ENCODE measurements at places on chromosomes 3 and 15. TPM values are rescaled to one million over a fixed set of nuclear protein-coding genes. Genes with fewer than 3 reads are reported as not detected.

DNA sequence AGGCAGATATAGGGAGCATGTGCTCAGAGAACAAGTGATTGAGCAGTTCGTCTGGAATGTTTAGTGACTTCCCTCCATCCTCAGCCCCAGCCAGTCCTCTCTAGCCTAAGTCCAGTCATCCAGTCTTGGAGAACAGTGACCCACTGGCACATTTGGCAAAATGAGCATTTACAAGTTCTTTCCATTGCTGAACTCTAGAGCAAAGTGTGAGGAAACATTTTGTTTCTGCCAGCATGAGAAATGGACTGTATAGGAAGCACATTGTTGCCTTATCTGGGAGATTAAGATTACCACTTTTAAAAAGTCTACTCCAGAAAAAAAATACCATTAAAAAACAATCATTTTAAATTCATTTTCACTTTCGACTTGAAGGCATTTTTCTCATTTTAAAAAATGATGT is 353.6 kb downstream of the SHQ1 start:
- no peak for DNase-seq
- no peak overlapping the region for H3K27ac ChIP-seq
- no peaks in the 10 kb centered on the region for H3K36me3 ChIP-seq
- H3K4me3 ChIP-seq = no peak overlapping the region

DNA sequence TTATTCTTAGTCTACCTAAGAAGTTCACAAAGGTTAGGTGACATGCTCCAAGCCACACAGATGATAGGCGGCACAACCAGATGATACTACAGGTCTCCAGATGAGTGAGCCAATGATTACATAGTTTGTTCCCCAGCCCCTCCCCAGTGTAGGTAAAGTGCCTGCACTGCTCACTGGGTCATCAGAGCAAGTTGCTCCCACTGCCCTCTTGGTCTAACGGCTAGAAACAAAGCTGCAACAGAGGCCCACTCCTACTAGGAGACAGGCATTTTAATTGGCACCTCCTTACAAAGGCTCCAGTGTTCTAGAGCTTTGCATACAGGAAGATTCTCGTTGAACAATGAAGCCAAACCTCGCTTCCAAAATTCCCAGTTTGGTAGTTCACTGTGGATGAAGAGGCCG is 47.3 kb downstream of the TMEM44 start:
- H3K4me3 ChIP-seq = no peak overlapping the region
- no peaks in the 10 kb centered on the region for H3K36me3 ChIP-seq
- no peaks in the 10 kb centered on the region for H3K27me3 ChIP-seq
- H3K4me1 ChIP-seq = peaks cover 5% of the 10 kb centered on the region
- H3K27ac ChIP-seq = no peak overlapping the region

- H3K36me3 ChIP-seq = no peaks in the 10 kb centered on the region
- H3K27ac ChIP-seq = no peak overlapping the region
- H3K27me3 ChIP-seq = no peaks in the 10 kb centered on the region
- H3K4me1 ChIP-seq = no peaks in the 10 kb centered on the region
These were observed 4.3 kb upstream of the CCR4 start for GRCh38 chr3:32946973-32947788.

- no peak overlapping the region for H3K4me3 ChIP-seq
These were observed 25.9 kb downstream of the ROBO2 start for GRCh38 chr3:77065750-77066149.

The RASGRP1 gene
- 1.2 TPM for total RNA-seq

DNA sequence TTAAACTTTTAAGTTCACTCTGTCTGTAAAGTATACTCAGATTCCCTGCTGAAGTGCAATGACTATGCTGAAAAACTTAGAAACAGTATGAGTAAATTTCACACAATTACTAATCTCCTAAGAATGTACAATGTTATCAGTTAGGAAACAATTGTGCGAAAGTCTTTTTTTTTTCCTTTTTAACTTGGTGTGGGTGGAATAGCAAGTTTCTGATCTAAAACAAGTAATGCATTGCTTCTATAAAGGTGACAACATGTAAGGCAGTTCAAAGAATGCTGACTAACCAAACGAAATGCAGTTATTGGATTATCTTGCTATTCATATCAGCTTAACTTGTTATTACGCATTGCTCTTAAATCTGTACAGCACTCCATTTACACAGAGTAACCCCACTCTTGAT is 19.3 kb upstream of the SLC12A8 start:
- H3K27me3 ChIP-seq = no peaks in the 10 kb centered on the region
- H3K4me3 ChIP-seq = no peak overlapping the region
- DNase-seq = no peak
- no peak overlapping the region for H3K27ac ChIP-seq

DNA sequence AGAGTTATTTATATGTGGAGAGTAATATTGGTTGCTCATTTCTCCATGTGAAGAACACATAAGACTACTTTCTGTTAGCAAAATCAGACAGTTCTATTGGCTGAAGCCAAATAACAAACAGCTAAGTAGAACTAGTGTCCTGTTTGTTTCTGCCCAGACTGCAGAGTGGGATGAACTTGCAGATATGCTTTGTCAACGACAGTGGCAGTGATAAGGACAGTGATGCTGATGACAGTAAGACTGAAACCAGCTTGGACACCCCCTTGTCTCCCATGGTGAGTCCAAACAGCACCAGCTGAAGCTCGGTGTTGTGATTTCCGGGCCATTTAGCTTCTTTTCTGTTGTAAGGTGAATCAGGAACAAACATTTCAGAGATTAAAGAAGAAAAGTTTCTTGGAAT is 102.6 kb upstream of the IL12A start:
- no peak for DNase-seq
- no peaks in the 10 kb centered on the region for H3K4me1 ChIP-seq
- H3K4me3 ChIP-seq = no peak overlapping the region
- no peak overlapping the region for H3K27ac ChIP-seq
- H3K27me3 ChIP-seq = no peaks in the 10 kb centered on the region

DNA sequence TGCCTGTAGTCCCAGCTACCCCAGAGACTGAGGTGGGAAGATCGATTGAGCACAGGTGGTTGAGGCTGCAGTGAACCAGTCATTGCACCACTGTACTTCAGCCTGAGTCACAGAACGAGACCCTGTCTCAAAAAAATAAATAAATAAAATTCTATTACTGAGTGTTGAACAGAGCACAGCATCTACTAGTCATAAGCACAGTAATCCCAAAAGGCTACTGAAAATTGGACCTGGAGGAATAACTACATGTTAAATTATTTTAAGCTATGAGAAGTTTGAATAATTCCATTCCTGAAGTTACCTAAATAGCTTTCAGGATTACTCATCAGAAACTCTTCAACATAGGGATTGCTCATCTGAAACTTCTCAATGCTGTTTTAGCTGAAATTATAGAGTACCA is 43.4 kb downstream of the ARMC8 start:
- no peak overlapping the region for H3K4me3 ChIP-seq
- no peaks in the 10 kb centered on the region for H3K4me1 ChIP-seq
- H3K27me3 ChIP-seq = no peaks in the 10 kb centered on the region
- H3K27ac ChIP-seq = no peak overlapping the region

- H3K4me3 ChIP-seq = no peak overlapping the region
- no peaks in the 10 kb centered on the region for H3K27me3 ChIP-seq
- no peaks in the 10 kb centered on the region for H3K4me1 ChIP-seq
- no peak for DNase-seq
- no peak overlapping the region for H3K27ac ChIP-seq
These were observed 48.3 kb downstream of the CLDN11 start for GRCh38 chr3:170467007-170467406.

- no peaks in the 10 kb centered on the region for H3K27me3 ChIP-seq
- no peak overlapping the region for H3K4me3 ChIP-seq
- H3K36me3 ChIP-seq = no peaks in the 10 kb centered on the region
- no peaks in the 10 kb centered on the region for H3K4me1 ChIP-seq
- no peak overlapping the region for H3K27ac ChIP-seq
- DNase-seq = no peak
These were observed 18.9 kb downstream of the COLQ start for GRCh38 chr3:15502616-15503015.

The ZNF860 gene
- total RNA-seq = 0.29 TPM

GRCh38 chr3:6680119-6680806 is 180.7 kb upstream of the GRM7 start:
- H3K4me3 ChIP-seq = no peak overlapping the region
- no peaks in the 10 kb centered on the region for H3K4me1 ChIP-seq
- DNase-seq = no peak
- no peaks in the 10 kb centered on the region for H3K36me3 ChIP-seq
- no peaks in the 10 kb centered on the region for H3K27me3 ChIP-seq

The LSAMP gene
- total RNA-seq = 1.4 TPM

DNA sequence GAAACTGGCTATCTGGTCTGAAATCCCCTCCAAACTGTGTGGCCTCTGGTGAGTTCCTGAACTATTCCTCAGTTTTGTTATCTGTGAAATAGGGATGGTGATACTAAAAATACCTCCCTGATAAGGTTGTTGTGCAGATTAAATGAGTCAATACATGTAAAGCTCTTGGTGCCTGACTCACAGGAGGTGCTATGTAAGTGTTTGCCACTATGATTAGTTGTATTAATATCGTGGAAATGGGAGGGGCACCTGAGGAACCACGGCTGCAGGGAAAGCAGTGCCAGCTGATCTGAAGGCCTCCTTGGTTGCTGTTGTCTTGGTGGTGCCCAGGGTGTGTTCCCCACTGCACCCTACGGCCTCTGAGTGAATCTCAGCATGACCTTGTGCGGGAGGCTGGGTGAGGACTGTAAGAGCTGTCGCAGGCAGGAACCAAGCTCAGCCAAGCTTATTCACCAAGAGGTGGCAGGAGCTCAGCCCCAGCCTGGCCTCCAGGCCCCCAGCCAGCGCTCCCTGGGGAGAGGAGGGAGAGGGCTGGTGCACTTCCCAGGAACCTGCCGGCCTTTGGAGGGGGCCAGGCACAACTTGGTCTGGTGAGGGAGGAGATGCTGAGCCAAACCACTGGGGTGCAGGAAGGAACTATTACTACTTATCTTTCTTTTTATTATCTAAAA is 44.8 kb upstream of the CCDC174 start:
- H3K4me3 ChIP-seq = no peak overlapping the region
- no peak for DNase-seq
- H3K4me1 ChIP-seq = peaks cover 4% of the 10 kb centered on the region
- H3K27ac ChIP-seq = no peak overlapping the region
- no peaks in the 10 kb centered on the region for H3K27me3 ChIP-seq
- H3K36me3 ChIP-seq = no peaks in the 10 kb centered on the region

The DNASE1L3 gene
- not detected for total RNA-seq

The ARL8B gene
- total RNA-seq = 26.2 TPM

The KBTBD13 gene
- total RNA-seq = not detected

The SHC4 gene
- not detected for total RNA-seq

The SLC51B gene
- not detected for total RNA-seq
